Activated naive CD4-positive, alpha-beta T cell treated with Interleukin-2 at 50 U/mL for 16 hours (primary cell): ENCODE measurements at places on chromosomes 12 and 14.

DNA sequence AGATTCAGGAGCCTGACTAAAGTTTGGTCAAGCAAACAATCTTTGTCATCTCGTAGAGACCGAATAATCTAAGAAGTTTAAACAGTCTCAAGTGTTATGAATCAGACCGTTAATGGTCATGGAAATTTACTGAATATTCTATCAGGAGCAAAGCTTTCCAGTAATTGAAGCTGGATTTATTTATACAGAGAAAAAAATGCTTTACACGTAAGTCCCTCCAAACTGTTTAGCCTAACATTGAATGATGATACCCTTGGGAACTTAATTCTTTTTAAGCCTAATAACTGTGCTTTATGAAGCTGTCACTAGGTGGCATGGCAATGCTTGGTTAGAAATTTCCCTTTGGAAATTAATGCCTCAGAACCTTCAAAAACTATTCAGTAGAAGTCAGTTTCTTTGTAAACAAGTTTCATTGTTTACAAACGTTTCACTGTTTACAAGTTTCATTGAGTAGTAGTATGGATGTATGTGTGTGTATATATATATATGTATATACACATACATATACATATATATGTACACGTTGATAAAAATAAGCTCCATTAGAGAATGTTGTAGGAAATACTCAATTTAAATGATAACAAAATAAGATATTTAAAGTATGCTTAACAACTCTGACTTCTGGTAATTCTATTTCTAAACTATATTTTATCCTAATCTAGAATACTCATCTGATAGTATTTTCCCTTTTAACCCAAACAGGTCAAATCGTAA, 32.1 kb downstream of the DEPDC4 start:
- no peak for DNase-seq

DNA sequence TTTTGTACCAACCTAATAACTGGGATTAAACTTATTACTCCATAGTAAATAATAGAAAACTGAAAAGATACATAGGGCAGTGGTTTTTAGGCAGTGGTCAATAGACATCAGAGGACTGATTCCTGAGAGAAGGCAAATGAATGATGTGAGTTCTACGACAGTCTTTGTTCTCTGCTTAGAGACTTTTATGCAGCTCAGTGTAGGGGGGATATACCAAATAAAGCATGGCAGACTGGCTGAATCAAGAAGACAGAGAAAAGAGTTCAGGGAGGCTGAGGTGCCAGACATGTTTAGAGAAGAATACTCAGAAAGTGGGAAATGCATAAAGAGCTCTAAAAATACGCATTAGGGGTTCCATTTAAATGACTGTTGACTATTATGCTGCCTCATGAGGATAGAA, 320.8 kb upstream of the FAR2 start:
- DNase-seq = no peak

GRCh38 chr12:64610079-64610659, at the start of gene RASSF3:
TSS of gene RASSF3 (plus strand) at chr12:64610495. CDS start at chr12:64610633, 138 bp downstream.
- peak; percentile 71 for DNase-seq

- no peak for DNase-seq
Measured at GRCh38 chr14:95211721-95212504, 54.6 kb upstream of the DICER1 start.

GRCh38 chr12:88052686-88053085, 23.5 kb upstream of the C12orf50 start:
- DNase-seq = no peak

DNA sequence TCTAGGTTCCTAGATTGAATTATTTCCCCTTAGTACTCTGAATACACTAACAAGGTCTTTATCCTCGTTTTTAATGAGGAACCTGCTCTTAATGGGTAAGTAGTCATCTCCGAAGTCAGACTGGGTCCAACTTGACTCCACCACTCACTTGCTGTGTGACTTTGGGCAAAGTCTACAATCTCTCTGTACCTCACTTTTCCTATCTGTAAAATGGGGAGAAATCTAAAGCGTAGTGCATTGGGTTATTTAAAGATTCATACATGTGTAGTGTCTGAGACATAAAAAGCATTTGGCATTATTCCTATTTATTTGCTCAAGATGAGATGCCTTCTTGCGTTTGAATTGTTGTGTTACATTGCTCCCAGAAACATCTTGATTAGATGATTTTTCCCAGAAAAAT, 51.5 kb downstream of the GTF2A1 start:
- DNase-seq = no peak

DNA sequence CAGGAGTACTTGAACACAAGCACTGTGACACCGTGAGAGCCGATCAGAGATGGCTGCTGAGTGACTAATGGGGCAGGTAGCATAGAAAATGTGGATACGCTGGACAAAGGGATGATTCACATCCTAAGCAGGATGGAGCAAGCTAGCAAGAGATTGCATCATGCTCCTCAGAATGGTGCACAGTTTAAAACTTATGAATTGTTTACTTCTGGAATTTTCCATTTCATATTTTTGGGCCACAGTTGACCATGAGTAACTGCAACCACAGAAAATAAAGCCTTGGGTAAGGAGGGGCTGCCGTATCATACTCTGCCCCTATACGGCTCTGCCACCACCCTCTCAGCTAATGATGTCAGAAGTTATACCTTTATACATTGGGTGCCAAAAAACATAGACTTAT, 23.3 kb upstream of the MARK3 start:
- no peak for DNase-seq

- DNase-seq = no peak
Measured at GRCh38 chr14:36827861-36828260, 166.2 kb downstream of the PAX9 start.

GRCh38 chr14:70809225-70810219, at the start of gene MAP3K9:
TSS of gene MAP3K9 (minus strand) at chr14:70809513. CDS start at chr14:70809171, 342 bp downstream.
- peak; percentile 89 for DNase-seq

DNA sequence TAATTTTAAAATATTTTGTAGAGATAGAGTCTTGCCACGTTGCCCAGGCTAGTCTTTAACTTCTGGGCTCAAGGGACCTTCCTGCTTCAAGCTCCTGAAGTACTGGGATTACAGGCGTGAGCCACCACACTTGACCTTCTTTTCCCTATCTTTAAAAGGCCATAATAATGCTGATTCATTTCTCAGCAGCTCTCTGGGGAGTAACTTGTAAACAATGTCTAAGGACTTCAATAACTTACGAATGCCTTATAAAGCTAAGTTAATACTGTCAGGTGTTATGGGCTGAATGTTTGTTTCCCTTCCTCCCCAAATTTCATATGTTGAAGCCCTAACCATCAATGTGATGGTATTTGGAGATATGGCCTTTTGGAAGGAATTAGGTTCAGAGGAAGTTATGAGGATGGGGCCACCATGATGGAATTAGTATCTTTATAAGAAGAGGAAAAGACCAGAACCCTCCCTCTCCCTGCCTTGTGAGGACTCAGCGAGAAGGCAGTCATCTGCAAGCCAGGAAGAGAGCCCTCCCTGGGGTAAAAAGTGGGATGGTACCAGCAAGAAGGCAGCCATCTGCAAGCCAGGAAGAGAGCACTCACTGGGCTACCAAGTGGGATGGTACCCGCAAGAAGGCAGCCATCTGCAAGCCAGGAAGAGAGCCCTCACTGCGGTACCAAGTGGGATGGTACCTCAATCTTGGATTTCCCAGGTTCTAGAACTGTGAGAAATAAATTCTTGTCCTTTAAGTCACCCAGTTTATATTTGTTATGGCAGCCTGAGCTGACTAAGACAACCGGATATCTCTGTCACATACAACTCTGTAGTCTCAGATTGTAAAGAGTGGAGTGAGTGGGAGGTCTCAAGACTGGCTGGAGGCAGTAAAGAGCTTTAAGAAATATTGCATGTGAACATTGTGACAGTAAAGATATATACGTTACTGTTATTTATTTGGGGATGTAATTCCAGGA, 16.3 kb upstream of the YBX3 start:
- DNase-seq = no peak

GRCh38 chr12:59652130-59652529, 56.3 kb downstream of the SLC16A7 start:
- DNase-seq = no peak

- no peak for DNase-seq
Measured at GRCh38 chr12:106975993-106976658, 10.8 kb downstream of the MTERF2 start.

GRCh38 chr12:9634177-9634803, 26.6 kb upstream of the KLRB1 start:
- DNase-seq = peak; percentile 77

GRCh38 chr12:100926669-100927248, 132.2 kb downstream of the ANO4 start:
- no peak for DNase-seq

DNA sequence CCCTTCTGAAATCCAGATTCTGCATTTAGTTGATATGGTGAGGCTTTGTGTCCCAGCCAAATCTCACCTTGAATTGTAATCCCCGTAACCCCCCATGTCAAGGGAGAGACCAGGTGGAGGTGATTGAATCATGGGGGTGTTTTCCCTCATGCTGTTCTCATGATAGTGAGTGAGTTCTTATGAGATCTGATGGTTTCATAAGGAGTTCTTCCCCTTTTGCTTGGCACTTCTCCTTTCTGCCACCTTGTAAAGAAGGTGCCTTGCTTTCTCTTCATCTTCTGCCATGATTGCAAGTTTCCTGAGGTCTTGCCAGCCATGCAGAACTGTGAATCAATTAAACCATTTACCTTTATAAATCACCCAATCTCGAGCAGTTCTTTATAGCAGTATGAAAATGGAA, 23.1 kb upstream of the C12orf42 start:
- no peak for DNase-seq

GRCh38 chr12:132211816-132212215, 67.6 kb downstream of the NOC4L start:
- DNase-seq = no peak

- no peak for DNase-seq
Measured at GRCh38 chr12:109288571-109288970, 20.5 kb downstream of the FOXN4 start.

DNA sequence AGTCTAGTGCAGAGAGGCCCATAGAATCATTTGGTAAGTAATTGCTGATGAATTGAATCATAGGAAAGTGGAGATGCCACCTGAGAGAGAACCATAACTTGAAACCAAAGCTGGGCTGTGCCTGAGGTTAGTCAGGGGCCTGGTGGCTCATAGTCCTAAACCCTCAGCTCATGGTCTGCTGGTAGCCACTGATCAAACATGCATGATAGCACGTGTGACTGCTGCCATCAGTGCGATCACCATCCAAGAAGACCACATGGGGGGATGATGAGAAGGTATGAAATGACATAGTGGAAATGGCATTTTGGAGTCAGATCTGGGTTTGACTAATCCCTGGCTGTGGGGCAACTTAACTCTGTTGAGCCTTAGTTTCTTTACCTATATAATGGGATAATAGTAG, 190.5 kb downstream of the CACNA1C start:
- no peak for DNase-seq

GRCh38 chr12:90260136-90260535, 551.5 kb upstream of the ATP2B1 start:
- DNase-seq = no peak

- DNase-seq = no peak
Measured at GRCh38 chr12:120495186-120495730, 655 bp upstream of the DYNLL1 start.

DNA sequence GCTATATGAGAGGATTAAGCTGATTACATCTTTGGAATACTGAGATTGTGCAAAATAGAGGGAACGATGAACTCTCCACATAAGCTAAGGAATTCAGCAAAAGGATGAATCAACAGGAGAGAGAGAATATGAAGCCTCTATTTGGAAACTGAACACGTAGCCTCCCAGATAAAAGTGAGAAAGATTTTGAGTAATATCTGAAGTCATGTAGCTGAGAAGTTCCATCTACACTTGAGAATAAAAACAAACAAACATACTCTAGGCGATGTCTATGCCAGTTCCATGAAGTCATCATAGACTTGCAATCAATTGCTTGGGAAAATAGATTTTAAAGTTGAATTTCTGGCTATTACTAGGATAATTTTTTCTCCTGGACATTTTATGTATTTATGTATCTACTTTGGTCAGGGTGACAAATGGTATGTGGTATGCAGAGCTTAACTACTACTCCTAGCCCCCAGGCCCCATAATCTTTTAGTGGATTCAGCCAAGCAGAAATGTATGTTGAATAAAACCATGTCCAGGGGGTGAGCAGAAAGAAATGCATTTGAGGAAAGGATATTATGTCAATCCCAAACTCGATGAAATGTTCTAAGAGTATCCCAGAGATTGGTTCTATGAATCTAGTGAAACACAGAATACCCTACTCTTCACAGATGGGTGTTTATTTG, 627.4 kb downstream of the DIO2 start:
- no peak for DNase-seq

DNA sequence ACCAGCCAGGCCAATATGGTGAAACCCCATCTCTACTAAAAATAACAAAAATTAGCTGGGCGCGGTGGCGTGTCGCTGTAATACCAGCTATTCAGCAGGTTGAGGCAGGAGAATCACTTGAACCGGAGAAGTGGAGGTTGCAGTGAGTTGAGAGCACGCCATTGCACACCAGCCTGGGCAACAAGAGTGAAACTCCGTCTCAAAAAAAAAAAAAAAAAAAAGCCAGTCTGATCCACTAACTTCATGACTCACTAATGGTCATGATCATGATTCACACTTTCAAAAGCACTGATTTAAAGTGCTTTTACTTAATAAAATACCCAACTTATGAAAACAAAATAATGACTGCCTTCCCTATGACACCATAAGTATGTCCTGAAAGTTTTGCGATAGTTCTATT, 38.4 kb upstream of the CPM start:
- DNase-seq = no peak

GRCh38 chr12:30301291-30301690, 394.4 kb downstream of the IPO8 start:
- no peak for DNase-seq

DNA sequence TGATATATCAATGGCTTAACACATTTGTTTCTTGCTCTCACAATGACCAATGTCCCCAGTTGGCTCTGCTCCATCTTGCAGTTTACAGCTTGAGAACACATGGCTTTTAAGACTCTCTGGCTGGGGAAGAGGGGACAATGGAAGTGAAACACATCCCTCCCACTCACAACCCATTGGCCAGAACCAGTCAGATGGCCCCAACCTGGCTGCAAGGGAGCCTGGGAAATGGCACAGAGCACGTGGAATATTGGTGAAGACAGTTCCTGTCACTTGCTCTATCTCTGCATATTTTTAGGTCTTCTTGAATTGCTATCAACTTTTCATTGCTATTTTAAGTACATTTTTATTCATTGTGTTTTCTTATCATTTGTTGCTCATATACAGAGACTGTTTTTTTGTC, 345.4 kb downstream of the MED13L start:
- no peak for DNase-seq

GRCh38 chr12:24226745-24227350, 277.4 kb upstream of the SOX5 start:
- DNase-seq = no peak
